RKO (cell line): ENCODE measurements at places on chromosomes 6 and 20.

- DNase-seq = no peak
Observed at GRCh38 chr20:63488315-63489251, 10.3 kb downstream of the EEF1A2 start.

DNA sequence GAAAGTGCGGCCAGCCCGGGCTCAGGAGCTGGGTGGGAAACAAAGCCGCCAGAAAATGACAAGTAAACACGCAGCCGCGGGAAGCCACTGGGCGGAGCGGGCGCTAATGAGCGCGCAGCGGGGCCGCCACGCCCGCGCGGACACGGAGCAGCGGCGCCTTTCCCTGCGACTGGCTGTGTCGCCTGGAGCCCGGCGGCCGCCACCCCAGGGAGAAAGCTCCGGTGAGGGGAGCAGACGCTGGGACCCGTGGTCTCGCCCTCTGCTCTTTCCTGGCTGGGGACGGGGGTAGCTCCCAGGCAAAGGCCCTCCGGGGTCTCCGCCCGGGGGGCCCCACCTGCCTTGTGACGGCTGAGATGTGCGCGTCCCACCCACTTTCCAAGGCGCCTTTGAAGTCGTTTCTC, 54.9 kb downstream of the PRR18 start:
- DNase-seq = no peak

GRCh38 chr20:4134355-4134834, 119.0 kb upstream of the RNF24 start:
- DNase-seq = no peak

GRCh38 chr20:40683221-40683893, 5.7 kb downstream of the MAFB start:
- DNase-seq = no peak

DNA sequence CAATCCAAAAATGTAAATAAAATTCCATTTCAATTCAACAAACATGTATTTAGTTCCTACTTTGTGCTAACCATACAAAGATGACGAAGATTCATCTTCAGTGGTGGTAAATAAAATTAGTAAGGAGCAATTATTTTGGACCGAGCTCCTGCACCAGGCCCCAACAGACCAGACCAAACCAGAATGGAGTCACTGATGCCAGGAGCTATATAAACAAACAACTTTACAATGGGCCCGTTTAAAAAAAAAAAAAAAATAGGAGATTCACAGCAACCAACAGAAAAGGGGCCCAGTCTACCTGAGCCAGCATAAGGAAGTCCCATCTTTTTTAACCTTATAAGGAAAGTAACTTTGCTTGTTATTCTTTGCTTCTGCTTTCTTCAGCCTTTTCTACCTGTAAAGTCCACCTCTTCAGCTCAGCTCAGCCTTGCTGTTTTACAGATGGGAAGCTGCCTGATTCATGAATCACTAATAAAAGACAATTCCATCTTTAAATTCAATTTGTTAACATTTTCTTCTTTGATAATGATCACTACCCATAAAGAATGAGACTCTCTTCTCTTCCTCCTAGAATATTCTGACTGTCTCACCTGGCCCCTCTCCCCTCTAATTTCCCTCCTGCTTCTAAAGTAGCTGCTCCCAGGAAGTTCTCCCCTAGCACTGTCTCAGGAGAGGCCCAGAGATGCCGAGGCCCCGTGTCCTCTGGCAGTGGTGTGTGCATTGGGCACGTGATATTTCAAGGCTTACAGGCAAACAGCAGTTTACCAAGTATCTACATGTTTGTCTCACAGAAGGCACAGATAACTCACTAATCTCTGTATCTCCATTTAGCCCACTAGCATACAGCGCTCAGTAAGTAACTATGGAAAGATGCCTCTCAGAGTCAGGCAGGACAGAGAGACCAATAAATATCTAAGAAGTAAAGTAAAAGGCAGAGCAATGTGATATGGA, 8.4 kb downstream of the MBOAT1 start:
- no peak for DNase-seq

GRCh38 chr20:46715292-46715756, 5.9 kb downstream of the SLC2A10 start:
- DNase-seq = peak; percentile 39

DNA sequence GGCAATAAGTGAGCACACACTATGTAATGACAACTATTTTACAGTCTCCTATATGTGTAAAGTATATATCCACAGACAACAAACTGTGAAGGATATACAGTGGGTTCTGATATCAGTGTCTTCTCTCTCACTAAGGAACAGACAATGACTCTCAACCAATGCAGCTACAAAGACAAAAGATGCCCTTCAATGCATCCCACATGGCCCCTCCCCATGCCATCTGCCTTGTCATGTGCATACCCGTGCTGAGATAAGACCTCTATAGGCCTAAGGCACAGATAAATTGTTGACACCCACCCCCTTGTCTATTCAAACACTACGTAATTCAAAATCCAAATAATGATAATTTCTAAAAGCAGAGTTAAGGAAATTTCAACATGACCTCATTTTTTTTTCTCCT, 1123.5 kb upstream of the MAP3K7 start:
- DNase-seq = no peak

DNA sequence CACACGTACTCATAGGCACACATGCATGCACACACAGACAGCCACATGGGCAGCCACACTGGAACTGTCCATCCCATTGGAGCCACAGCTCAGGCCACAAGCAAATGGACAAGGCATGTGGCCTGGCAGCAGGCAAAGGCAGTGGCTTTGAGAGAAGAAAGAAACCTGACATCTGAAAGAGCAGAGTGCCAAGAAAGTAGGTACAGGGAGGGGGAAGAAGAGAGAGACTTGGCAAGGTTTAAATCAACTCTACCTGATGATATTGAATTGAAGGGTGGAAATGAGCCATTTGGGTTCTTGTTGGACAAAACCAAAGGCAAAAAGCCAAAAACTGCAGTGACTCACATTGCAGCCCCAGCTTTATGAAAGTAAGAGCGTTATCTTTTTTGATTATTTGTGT, 142.7 kb downstream of the PCSK2 start:
- DNase-seq = no peak
